CD4-positive, alpha-beta T cell treated with Interferon alpha-2 for 1 hour (primary cell): ENCODE measurements at places on chromosomes 16 and 17.

GRCh38 chr16:26649381-26650045 is 417.2 kb upstream of the C16orf82 start:
- no peak for DNase-seq

DNA sequence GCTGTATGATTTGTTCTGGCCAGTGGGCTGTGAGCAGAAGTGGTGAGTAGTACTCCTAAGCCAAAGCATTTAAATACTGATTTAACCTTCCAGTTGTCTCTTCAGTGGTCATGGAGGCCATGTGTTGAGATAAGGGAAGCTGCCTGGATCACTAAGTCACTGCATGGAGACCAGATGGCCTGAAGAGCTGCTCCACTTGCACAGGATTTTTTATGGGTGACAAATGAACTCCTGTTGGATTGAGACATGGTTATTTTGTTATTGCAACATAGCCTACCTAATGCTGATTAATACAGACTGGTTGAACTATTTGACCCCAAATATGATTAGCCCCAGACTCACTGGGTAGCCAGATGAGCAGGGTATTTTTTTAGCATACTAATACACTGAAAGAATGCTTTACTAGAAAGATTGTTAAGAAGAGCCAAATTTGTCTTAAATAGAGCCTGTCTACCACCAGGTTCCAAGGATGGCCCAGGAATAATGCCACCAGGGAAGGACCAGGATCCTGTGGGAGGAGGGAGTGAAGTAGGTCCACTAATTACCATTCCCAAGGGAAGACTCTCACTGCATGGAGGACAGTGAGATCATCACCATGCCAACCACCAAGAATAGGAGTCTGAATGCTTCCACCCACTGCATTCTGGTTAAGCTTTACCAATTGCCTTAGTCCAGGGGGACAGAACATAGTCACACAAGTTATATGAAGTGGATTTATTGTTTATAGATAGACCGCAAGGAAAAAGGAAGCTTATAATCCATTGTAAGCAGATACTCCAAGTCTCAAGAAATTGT is 187.4 kb upstream of the IRX6 start:
- DNase-seq, result no peak

GRCh38 chr17:74807925-74808324 is 31.8 kb upstream of the NAT9 start:
- DNase-seq, result no peak

DNA sequence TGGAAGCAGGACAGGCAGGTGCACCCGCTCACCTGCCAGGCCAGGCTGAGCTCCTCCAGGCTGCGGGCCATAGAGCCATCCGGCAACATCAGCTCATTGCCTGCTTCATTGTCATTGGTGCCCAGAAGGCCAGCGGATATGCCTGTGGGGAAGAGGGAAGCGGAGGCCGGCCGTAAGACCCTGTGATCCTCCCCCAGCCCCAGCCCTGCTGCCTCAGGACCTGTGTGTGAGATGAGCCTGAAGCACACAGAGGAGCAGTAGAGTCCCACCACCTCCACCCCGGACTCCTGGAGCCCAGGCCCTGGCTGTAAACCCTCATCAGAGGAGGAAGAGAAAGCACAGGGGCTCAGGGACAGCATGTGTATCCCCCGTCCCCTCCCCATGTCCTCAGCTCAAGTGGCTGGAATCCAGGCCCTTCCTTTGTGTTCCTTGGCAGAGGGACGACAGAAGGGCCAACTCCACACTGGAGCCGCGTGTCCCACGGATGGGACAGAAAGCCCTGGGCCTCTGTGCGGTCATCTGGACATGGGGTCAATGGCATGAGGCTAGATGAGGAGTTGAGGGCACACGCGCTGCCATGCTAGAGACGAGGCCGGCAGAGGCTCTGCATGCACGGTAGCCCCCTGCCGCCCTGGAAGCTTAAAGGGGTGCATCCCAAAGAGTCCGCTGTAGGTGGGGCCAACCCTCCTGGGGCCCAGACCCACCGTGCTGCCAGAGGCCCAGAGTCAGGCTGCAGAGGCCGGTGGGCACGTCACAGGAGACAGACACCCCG is 39.1 kb downstream of the RMI2 start:
- DNase-seq, result no peak

GRCh38 chr17:8031261-8031661 is 7.6 kb upstream of the ALOX15B start:
- DNase-seq, result no peak

GRCh38 chr17:17401271-17401781 is 75.5 kb upstream of the MED9 start:
- no peak for DNase-seq

- peak; percentile 91 for DNase-seq
Observed at GRCh38 chr16:50806099-50807062, 64.5 kb downstream of the CYLD start.

- DNase-seq, result peak; percentile 80
Observed at GRCh38 chr16:11224096-11224893, 31.7 kb downstream of the SOCS1 start.

- no peak for DNase-seq
Observed at GRCh38 chr17:74132354-74132753, 71.1 kb upstream of the RPL38 start.

DNA sequence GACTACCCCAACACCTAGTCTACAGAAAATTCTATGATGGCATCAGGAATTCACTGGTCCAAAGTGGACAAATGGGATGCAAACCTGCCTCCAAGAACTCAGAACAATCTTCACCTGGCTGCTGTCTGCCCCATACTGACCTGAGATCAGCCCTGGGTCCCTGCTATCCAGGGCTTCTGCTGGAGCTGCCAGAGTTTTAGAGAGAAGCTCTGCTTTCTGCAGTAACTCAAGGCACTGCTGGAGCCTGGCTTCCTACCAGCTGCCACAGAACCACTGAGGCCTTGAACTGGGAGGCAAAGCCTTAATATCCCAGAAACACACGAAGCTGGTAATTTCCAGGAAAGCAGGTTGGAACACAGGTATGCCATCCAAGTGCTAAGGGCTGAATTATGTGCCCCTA is 7.5 kb downstream of the TMEM170A start:
- DNase-seq, result no peak

- DNase-seq, result no peak
Observed at GRCh38 chr17:32956240-32956970, 28.5 kb downstream of the TMEM98 start.

GRCh38 chr17:16013943-16014407 is 14.4 kb downstream of the TTC19 start:
- DNase-seq, result no peak

DNA sequence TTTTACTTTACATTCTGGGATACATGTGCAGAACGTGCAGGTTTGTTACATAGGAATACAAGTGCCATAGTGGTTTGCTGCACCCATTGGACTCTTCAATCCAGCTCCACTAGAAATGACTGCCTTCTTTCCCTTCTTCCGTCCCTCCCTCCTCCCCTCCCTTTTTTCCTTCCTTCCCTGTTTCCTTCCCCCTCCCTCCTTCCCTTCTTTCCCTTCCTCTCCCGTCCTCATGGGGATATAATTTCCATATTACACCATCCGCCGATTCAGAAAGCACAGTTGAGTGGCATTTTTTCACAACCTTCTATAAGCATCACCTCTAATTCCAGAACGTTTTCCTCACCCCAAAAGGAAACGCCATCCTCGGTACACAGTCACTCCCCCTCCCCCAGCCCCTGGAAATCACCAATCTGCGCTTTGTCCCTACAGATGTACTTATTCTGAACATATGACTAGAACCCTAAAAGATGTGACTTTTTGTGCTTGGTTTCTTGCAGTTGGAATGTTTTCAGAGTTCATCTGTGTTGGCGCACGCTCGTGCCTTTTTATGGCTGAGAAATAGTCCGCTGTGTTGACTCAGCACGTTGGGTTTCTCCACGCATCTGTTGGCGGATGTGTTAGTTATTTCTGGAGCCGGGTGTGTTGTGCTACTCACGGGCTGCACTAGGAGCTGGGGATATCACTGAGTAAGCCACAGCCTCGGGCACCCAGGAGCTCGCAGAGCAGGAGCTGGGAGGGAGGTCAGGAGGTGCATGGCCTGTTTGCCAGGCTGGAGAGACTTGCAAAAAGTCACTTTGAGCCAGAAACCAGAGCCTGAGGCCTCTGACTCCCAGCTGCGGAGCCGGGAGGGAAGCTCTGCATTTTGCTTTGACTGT is 336.4 kb downstream of the SEC14L1 start:
- no peak for DNase-seq

- no peak for DNase-seq
Observed at GRCh38 chr16:938136-938535, 32.6 kb downstream of the LMF1 start.

DNA sequence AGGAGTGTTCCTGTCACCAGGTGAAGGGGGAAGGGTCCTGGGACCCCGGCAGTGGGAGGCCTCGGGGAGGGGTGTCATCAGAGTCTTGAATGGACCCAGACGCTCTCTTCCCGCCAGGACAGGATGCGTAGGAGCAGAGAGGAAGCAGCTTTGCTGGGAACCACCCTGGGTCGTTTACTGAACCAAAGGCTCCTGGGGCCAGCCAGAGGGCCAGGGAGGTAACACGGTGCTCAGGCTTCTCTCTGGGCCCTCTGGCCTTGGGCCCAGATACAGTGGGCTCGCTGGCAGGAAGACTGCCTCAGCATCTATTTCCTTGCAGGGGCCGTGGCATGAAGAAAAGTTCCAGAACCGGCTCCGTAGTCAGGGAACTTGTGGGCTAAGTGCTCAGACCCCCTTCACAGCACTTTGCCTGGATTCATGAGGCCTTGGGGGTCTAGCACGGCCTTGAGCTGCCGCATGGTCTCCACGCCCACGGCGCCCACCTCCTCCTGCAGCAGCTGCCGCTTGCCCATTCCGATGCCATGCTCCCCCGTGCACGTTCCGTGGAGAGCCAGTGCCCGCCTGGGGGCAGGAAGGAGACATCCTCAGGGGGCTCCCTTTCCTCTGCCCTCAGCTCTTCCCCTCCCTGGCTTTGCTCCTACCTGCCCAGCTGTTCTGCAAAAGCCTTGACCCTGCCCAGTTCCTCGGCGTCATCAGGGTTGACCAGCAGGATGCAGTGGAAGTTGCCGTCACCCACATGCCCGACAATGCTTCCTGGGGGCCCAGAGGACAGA is 4.4 kb downstream of the LDHD start:
- no peak for DNase-seq

GRCh38 chr17:2011411-2012371 is 13.4 kb downstream of the RTN4RL1 start:
- no peak for DNase-seq

DNA sequence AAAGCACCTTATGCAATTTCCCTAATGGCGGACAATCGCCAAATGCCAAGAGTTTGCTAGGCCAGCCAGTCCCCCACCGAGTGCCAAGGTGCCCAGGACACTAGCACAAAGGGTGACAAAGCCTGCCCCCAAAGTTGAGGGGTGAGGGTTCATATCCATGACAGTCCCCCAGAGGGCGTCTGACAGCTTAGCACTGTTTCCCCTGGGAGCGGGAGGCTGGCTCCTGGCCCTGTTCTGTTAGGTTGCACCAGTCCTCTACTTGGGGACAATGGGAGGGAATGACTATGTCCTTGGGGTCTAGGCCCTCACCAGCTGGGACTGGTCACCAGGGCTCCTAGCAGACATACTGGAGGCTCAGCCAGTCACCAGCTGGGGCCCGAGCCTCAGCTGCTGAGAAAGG is 66.9 kb downstream of the MYO18A start:
- DNase-seq, result no peak

- DNase-seq, result no peak
Observed at GRCh38 chr16:25691519-25692091, at the start of gene HS3ST4. Gene HS3ST4 (plus strand): TSS chr16:25691959.

DNA sequence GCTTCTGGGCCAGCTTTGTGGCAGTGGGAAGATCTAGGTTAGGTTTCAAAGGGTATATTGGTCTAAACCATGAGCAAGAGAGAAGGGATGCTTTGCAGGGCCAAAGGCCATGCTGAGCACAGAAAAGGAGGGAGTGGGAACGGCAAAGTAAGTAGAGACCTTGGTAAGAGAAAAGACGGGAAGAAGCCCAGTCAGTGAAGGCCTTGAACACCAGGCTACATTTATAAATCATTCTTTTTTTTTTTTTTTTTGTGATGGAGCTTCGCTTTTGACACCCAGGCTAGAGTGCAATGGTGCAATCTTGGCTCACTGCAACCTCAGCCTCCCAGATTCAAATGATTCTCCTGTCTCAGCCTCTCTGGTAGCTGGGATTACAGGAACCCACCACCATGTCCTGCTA is 18.1 kb downstream of the TOM1L2 start:
- DNase-seq, result no peak

DNA sequence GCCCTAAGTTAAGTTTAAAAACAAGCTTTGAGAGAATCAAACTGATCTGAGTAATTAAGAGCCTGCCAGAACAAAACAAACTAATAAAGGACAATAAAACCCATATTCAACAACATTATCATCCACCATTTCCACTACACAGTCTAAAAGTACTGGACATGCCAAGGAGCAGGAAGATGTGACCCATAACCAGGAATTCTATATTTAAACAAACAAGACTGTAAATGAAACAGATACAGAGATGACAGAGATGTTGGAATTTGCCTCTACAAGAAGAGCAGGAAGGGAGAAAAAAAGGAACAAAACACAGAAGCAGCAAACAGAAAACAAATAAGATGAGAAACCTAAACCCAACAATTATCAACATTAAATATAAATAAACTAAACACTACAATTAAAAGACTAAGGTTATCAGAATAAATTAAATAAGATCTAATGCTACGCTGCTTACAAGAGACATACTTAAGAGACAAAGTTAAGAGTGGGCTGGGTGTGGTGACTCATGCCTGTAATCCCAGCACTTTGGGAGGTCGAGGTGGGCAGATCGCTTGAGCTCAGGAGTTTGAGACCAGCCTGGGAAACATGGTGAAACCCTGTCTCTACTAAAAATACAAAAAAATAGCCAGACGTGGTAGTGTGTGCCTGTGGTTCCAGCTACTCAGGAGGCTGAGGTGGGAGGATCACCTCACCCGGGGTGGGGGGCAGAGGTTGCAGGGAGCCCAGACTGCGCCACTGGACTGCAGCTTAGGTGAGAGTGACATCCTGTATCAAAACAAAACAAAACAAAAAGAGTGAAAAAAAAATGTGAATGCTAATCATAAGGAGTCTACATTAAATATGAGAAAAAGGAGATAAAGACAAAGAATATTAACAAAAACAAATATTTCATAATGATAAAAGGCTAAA is 50.6 kb downstream of the CREBBP start:
- DNase-seq, result no peak

DNA sequence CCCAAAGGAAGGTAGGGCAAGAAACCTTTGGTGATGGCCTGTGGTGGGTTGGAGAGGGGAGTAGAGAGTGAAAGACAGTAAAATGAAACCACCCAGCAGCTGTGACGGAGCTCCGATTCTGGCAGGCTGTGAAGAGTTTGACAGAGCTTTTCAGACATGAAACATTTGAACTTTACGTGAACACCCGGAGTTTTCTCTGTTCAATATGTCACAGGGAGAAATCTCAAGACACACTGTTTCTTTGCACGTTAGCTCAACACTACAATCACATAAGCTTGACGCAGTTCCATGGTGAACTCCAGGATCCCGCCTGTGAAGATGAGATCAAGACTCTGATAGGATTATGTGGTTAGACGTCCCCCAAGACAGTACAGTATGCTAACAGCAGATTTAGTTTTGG is 79.6 kb upstream of the CDH11 start:
- DNase-seq, result no peak

- no peak for DNase-seq
Observed at GRCh38 chr17:57544401-57544800, 200.7 kb downstream of the CCDC182 start.
